ENCODE measurements at places on chromosomes 2 and 18. TPM values are rescaled to one million over a fixed set of nuclear protein-coding genes. Genes with fewer than 3 reads are reported as not detected.

GRCh38 chr18:36403896-36404820 is 106.6 kb downstream of the FHOD3 start:
- DNase-seq = no peak

- no peak for DNase-seq
These were observed 61.8 kb upstream of the ARL4C start for GRCh38 chr2:234558642-234559041.

DNA sequence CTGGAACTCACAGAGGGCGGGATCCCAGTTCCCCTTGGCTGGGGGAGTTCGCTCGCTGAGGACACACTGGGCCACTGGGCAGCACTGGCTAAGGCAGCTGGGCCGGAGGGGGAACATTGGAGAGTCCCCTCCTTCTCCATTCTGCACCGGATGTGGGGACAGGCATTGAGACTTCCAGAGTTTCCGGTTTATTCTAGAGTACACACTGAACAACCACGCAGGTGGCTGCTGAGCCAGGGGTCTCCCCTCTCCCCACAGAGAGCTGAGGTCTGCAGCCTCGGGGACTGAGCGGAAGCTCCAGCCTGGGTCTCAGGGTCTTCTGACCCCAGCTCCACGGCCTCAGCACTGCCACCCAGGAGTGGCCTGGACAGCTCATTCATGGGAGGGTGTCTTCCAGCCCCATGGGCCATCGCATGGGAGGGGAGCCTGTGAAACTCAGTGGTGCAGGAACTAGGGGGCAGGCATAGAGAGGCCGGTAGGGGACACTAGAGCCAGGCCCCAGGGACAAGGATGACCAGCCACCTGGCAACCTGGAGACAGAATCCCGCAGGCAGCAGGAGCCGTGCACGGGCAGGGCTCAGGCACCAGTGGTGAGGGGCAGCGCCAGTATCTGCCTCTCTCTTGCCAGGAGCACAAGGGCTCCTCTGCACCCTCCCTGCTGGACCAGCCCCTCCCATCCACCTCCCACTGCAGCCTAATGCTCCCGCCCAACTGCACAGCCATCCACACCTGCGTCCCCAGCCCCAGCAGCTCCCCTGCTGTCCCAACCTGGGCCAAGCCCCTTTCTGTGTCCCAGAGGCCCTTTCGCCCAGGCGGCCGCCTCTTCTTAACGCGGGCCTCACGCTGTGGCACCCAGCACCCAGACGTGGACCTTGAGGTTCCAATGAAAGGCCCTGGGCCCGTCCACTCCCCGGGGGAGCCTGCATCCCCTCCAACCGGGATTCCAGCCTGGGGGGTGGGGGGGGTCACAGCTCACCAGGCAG is 45.1 kb upstream of the GPC1 start:
- no peak for DNase-seq

GRCh38 chr2:128551435-128551834 is 232.8 kb upstream of the HS6ST1 start:
- DNase-seq = no peak

DNA sequence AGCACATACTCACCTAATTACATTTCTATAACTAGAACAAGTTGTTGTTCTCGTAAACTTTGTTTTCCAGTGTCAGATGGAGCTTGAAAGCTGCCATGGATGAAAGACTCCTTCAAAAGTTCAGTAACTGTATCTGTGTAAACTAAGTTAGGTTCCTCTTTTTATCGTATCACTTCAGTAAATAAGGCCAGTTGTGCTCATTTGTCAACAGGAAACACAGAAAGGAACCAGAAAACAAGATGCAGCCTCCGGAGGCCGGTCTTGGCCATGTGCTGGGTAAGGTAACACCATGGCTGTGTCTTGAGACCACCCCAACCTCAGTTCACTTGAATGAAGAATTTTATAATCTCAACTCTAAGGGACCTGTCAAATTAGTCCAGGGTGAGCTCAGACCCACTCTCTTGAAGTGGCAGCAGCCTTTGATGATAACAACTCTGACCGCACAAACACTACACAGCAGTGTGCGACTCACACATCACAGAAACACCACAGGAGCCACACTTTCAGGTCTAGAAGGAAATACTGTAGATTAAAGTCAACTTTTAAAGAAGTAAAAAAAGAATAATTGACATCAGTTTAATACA is 213.8 kb downstream of the AFF3 start:
- no peak for DNase-seq

GRCh38 chr2:190511104-190511503 is 23.4 kb downstream of the NEMP2 start:
- DNase-seq = no peak

DNA sequence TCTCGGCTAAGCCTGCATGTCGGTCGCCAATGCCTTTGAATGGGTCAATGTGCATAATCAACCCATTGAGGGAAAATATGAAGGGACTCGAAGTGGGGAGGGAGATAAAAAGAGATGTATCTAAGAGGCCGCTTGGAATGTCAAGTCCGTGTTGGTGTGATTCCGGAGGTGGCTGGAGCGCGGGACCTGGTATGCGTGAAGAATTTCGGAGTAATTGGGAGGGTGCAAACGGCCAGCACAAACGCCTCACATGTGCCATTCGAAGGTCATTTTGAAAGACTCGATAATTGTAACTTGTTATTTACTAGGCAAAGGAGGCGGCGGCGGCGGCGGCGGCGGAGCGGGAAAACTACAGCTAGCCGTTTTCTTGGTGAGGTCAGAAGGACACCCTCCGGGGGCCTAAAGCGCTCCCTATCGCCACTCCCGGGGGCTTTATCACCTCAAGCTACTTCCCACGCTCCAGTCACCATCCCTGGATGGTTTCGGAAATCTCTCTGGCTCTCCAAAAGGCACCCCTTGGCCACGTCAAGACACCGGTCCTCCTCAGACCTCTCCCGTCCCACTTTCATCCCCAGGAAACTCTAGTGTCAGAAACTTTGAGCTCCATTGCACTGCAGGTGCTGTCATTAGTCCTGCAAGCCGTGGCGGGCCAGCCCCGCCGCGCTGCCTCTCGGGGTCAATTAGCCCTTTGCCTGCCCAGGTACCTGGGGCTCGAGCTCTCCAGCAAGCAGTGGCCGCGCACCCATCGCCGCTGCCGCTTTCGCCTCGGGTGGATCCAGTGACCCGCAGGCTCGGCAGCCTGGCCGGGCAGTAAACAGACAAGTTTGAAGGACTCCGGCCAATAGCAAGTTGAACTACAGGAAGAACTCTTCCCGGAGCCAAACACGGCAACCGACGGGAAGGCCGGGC is 1.5 kb downstream of the ERBB4 start:
- no peak for DNase-seq

The RELCH gene
- total RNA-seq = 37.0 TPM

Measured in transverse colon (tissue), 4 donors.